NK-92 treated with Interleukin-12 subunit alpha and Interleukin-12 subunit beta, amount 100 ng/mL, for 24 hours (cell line): ENCODE measurements at places on chromosomes 6 and 20.

- no peak for DNase-seq
Observed at GRCh38 chr20:57957411-57958049, 247.7 kb upstream of the PMEPA1 start.

GRCh38 chr6:113149511-113149910 is 707.6 kb upstream of the MARCKS start:
- no peak for DNase-seq

GRCh38 chr6:167674486-167674885 is 152.2 kb upstream of the AFDN start:
- no peak for DNase-seq

DNA sequence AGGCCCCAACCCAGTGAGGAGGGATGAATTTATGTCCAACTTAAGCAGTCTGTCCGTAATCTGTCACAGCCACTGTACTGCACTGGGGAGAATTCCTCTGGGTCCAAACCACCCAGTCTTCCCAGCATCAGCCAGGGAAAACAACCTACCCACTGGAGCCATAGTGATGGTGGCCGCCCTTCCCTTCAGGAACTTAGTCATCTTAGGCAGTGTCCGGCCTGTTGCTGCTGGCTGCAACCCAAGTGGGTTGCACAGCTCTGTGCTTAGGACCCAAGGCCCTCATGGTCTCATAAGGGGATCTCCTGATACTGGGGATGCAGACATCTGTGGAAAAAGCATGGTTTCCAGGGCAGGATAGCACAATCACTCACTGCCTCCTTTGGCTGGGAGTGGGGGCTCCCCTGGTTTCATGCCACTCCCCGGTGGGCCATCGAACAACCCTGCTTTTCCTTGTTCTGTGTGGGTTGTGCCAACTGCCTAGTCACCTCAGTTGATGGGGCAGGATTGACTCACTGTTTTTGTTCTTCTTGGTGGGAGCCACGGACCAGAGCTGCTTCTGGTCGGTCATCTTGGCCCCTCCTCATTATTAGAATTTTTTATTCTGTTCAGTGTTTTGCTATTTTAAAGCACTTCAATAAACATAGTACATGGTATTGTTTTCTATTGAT is 591.9 kb downstream of the DOK5 start:
- no peak for DNase-seq

DNA sequence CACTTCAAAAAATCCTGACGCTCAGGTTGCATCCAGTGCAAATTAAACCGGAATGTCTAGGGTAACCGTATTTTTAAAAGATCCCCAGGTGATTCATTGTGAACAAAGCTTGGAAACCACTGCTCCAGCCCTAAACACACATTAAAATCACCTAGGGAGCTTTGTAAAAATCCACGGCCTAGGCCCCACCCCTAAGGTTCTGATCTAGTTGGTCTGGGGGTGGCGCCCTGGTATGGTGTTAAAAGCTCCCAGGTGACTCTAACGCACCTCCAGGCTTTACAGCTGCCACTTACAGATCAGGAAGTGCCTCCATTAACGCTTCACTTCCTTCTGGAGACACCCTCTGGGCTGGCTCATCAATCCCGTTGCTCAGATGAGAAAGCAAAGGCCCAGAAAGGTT is 92.2 kb downstream of the GRM4 start:
- no peak for DNase-seq
